ENCODE measurements at places on chromosomes 12 and 14.

DNA sequence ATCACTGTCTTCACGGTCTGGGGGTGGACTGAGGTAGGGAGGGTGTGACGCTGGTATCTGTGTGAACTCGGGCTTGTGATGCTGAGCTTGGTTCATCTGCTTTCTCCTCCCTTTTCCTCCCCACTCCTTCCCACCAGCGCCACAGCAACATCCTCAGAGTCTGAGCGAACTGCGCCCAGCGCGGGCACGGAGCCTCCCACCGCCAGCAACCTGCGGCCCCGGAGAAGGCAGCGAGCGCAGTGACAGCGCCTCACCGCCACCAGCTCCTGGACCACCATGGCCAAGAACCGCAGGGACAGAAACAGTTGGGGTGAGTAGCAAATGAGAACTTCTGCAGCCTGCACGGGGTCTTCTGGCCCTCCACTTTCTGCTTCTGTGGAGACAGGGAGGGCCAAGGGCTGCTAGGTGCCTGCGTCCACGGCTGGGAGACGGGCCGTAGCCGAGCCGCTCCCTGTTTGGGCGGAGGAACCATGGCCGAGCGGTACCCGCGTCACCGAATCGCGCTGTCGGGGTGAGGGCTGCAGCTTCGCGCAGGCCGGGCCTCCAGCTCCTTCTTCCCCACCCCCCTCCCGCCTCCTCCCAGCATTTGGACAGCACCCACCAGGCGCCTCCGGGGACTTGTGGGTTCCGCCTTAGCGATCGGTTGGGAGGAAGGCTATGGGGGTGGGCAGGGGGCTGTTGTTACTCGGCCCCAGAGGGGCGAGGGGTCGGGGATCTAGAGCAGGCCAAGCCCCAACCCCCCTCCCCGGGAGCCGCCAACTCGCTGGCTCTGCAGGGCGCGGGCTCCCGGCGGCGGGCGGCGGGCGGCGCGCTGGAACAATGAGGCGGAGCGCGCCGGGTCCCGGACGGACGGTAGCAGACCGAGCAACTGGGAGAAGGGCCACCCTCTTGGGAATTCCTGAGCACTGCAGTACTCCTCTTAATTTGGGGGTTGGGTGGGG, at the start of gene ATL1:
ATL1 (plus strand) TSS at position 156 of the 941 bp plus-strand sequence; CDS start at position 277, 121 bp downstream.
- DNase-seq, result peak; percentile 34

DNA sequence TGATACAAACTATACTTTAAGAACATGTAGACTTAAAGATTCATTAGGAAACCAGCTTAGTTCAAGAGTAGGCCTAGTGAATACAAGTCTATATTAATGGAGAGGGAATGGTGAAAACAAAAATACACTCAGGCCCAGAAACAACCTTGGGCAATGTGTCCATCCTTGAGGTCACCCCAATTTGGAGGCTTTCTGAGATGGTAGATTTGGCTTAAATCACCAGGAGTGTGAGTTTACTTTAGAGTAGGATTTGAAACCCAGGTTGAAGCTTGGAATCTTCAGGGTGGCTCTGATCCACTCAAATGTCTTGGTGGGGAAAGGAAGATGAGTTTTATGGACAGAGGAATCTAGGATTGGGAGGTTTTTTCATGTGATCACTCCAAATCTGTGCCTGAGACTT, 10.5 kb downstream of the LDHB start:
- DNase-seq, result no peak

GRCh38 chr14:94965551-94966313, 191.6 kb downstream of the DICER1 start:
- no peak for DNase-seq

- no peak for DNase-seq
Measured at GRCh38 chr14:35240231-35240630, 52.0 kb upstream of the PSMA6 start.

DNA sequence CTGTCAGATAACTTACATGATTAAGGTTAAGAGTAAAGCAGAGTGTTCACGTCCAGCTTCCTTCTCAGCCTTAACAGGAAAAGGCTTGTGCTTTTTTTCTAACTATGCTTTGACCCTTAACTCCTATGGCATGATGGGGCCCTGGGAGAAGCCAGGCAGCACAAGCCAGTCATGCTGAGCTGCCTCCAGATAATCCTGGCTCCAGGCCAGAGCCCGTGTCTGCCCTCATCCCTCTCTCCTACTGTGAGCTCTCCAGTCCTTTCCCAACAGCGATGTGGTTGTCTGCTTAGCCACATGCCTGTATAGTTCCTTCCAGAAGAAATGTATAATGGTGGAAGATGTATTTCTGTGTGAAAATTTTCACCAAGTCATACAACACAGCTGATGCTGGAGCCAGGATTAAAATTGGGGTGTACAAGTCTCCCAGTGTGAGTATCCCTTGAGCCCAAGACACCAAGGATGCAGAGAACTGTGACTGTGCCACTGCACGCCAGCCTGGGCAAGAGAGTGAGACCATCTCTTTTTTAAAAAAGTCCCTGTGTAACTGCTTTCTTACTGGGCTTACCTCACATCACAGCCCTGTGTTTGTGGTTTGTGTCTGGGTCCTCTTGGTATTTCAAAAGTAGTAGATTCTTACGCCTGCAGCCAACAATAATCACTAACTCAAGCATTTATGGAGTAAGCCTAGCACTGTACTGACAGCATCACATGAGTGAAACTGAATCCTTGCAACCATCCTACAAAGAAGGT, 7.9 kb upstream of the ITFG2 start:
- DNase-seq, result no peak

DNA sequence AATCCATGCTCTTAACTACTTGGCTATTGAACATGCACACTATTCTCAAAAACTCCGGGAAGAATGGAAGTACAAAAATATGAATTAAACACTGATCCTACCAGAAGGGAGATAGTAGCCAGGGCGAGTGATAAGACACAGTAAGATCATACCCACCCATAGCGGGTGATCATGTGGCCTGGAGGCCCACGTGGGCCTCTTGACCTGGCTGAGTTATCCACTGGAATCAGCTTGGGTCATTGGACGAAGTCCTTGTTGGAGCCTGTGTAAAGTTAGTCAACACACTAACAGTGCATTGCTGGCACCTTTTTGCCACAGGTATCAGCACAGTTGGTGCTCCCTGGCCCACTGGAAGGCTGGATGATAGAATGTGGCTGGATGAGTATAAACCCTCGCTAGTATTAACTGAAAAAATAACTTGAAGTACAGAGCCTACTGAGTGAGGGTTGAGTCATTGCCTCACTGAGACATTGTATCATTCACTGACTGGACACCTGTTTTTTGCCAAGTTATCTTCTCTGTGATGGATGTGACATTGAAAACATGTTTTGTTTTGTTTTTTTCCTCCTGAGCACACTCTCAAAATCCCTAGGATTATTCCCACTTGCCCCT, 149.2 kb upstream of the FUT8 start:
- no peak for DNase-seq

Data from stimulated activated CD4-positive, alpha-beta T cell treated with anti-CD3 and anti-CD28 coated beads, Interleukin-4, amount 100 ng/mL, for 1 hour (primary cell).